Stimulated activated CD8-positive, alpha-beta memory T cell treated with anti-CD3 and anti-CD28 coated beads, Interleukin-2, amount 100 ng/mL, for 48 hours (primary cell): ENCODE measurements at places on chromosomes 6 and 20.

DNA sequence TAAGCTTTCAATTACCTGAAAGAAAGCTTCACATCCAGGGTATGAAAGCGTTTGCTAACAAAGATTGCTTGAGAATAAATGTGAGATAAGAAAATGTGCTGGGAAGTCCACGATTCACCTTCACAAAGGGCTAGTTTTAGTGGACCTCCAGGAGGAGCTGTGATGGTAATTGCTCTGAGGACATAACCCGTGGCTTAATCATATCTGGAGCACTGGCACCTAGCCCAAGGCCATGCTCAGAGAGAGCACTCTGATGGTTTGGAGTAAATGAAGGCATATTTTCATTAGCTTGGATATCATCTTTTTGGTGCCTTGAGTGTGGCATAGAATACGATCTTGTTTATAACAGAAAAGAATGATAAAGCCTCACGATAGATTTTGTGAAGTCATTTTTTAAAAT, 46.9 kb upstream of the BACH2 start:
- no peak for DNase-seq

- no peak for DNase-seq
These were observed 631.4 kb downstream of the CDH26 start for GRCh38 chr20:60589623-60590022.

DNA sequence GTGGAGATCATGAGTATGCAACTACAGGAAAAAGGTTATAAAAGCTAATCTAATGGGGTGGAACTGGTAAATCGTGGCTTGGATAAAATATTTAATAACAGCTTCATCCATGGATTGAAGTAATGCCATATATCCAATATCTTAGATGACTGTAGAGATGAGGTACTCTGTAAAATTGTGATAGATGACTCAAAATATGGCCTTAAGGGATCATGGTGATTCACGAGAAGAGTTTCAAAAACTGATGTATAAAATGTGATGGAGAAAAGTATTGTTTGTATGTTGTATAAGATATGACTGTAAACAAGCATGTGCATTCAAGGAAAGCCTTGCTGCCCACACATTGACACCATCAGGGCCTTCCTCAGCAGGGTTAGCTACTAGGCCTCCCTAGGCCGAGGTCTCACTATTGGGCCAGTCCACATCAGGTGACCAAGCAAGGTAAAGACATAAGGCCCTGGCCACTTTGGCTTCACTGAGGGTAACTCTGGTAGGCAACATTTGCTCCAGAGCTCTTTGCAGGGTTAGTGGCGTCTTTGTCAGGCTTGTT, 17.7 kb upstream of the CCN6 start:
- DNase-seq: no peak

DNA sequence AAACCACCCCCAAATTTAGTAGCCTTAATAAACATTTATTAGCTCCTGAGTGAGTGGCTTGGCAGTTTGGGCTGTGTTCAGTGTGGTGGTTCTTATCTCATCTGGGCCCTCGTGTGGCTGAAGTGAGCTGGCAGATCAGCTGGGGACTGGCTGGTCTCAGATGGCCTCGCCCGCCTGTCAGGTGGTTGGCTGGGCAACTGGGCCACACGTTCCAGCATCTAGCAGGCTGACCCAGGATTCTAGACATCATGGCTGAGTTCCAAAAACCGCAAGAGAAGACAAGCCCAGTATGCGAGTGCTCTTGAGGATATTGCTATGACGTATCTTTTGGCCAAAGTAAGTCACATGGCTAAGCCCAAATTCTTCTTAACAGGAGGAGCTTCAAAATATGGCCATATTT, 28.9 kb downstream of the EIF2S2 start:
- DNase-seq: no peak

DNA sequence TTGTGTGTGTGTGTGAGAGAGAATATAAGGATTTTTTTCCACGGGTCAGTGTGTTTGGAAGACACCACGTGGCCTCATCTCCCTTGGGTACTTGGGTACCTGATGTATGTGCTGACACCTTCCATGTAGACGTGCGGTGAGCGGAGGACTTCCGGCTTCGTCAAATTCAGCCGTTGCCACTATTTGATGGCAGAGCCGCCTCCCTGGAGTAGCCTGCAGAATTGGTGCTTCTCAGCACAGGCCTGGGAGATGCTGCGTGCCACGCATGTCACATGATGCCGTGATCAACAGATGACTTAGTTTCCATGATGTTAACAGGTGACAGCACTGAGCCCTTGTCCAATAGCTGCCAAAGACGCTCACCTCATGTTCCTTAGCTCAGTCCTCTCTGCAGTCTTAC, 69.4 kb downstream of the CDH4 start:
- DNase-seq: no peak

DNA sequence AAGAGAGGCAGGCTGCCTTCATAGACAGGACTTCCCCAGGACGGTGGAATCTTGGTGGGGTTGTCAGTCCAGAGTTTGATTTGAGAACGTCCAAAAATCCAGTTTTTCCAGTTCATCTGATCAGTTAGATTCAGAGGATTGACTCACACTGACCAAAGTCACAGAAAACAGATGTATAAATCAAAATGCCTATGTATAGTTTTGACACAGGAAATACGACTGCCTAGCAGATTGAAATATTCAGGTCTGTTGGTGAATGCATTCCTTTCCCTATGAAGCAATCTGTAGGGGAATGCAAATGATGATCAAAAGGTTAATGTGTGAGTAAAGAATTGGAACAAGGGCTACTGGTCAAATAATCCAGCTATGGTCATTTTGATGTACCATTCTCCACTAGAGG, 29.7 kb upstream of the GFOD1 start:
- DNase-seq: no peak

DNA sequence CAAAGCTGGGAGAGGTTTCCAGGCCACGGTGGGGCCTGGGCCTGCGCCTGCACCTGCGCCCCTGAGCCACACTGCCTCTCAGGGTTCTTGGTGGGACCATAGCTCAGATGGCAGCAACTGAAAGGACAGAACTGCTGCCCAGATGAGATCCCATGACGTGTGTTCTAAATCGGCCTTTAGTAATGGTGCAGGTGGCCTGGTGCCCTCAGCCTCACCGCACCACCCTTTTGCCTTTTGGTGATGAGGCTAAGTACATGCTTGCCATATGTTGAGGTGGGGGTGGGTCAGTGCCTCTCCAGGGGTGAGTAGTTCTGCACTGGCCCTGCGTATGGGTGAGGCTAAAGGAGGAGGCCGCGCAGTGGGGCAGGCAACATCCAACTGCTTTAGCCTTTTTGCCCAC, 7.4 kb downstream of the PSMG4 start:
- DNase-seq: no peak

DNA sequence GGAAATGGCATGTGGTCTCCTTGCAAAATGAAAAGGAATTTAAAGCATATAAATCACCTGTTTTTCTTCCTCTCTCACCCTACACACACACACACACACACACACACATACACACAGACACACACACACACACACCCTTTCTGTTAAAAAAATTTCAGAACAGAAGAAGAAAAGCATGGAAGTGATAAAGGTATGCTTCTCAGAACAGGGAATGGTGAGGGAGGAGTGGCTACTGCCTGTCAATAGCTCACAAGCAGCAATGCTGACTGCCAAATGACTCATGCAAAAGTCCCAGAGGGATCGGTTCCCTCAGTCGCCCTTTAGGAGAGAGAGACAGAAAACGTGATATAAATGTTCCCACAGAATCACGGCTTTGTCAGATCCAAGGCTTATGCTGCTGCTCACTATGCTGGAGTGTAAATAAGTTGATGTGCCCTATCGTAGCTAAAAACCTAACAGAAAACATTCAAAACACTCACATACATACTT, 102.6 kb downstream of the IBTK start:
- no peak for DNase-seq

DNA sequence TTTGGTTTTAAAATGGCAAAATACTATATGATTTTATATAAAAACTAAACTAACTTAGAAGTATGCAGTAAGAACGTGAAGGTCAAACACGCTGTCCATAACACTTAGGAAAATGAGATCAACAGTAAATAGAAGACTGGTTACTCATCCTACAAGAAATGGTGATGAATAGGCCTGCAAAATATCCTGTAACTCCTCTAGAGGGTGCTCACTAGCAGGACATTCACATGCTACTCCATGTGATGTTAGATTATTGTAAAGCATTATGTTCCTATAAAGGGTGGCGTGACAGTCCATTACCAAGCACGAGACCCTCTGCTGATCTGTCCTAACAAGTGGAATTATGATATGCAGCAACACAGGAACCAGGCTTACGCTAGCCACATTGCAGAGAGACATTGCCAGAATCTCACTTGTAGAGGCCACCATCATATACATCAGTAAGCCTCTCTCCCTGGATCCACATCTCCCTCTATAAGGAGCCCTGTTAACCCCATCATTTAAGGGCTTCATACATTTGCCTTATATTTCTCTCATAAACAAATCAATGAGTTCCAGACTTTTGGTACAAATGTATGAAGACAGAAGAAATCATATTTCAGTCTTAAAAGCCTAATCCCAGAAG, 18.0 kb upstream of the DEFB129 start:
- DNase-seq: no peak

- DNase-seq: no peak
These were observed 109.8 kb downstream of the SYCP2 start for GRCh38 chr20:59823491-59824259.

DNA sequence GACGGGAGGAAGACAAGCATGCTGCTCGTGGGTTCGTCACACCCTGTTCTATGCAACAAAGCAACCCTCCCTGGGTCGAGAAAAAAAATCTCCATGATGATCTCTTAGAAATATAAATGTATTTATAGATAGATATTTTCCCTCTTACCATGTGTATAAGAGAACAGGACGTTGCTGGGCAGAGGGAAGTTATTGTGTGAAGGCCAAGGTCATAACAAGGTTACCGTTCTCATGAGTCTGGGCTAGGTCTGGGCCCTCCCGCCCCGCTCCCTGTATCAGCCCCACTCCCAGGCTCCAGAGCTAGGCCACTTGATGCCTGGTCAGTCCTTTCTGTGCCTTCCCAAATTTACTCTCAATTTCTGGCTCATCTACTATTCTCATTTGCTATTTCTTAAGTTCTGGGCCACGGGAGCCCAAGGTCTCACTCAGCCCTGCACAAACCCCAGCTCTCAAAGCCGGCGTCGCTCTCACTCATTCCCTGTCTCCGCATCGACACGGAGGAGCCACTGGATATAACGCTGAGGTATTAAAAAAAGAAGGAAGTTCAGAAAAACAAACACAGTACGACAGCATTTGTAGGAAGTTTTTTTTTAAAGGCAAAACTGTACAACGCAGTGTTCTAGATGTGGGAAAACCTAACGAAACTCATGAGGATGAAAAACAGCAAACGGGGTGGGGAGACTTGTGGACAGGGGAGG, 96.8 kb downstream of the PSMG4 start:
- DNase-seq: no peak

GRCh38 chr6:42704937-42705374, 17.4 kb downstream of the PRPH2 start:
- no peak for DNase-seq

DNA sequence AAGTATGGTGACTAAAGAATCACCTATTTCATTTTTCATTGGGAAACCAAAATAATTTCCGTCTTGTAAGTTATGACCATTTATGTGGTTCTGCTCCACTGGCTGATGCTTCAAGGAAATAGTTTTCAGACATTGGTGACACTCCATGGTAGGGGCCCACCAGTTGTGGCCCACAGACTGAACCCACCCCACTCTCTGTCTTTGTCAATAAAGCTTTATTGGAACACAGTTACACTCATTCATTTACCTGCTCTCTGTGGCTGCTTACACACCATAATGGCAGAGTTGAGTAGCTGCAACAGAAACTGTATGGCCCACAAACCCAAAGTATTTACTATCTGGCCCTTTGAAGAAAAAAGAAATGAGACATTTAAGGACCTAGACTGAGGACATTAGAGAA, 78.5 kb downstream of the TBC1D7 start:
- DNase-seq: no peak

GRCh38 chr6:168305863-168306262, 13.7 kb downstream of the DACT2 start:
- DNase-seq: no peak

GRCh38 chr6:144667532-144668503, 382.7 kb downstream of the UTRN start:
- no peak for DNase-seq

DNA sequence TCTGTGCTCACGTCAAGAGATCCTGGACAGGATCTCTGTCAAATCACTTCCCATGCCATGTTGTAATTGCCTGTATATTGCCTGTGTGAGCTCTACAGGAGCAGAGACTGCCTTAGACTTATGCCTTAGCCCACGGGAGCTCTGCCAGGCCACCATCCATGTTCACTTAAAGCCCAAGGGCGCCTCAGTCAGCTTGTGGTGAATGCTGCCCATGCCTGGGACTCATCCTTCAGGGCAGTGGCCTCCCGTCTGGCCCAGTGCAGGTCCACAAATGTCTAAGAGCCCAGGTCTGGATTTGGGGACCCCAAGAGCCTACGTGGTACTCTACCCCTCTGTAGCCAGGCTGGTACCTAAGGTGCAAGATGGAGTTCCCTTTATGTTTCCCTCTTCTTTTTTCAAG, 22.4 kb upstream of the BPIFA2 start:
- no peak for DNase-seq

- no peak for DNase-seq
These were observed 251.0 kb downstream of the SYNE1 start for GRCh38 chr6:152386131-152386530.

GRCh38 chr20:23027721-23028120, 7.4 kb upstream of the SSTR4 start:
- no peak for DNase-seq

- DNase-seq: no peak
These were observed 75.7 kb downstream of the TNFAIP3 start for GRCh38 chr6:137942736-137943135.

GRCh38 chr6:41975276-41975675, 33.7 kb upstream of the CCND3 start:
- no peak for DNase-seq

DNA sequence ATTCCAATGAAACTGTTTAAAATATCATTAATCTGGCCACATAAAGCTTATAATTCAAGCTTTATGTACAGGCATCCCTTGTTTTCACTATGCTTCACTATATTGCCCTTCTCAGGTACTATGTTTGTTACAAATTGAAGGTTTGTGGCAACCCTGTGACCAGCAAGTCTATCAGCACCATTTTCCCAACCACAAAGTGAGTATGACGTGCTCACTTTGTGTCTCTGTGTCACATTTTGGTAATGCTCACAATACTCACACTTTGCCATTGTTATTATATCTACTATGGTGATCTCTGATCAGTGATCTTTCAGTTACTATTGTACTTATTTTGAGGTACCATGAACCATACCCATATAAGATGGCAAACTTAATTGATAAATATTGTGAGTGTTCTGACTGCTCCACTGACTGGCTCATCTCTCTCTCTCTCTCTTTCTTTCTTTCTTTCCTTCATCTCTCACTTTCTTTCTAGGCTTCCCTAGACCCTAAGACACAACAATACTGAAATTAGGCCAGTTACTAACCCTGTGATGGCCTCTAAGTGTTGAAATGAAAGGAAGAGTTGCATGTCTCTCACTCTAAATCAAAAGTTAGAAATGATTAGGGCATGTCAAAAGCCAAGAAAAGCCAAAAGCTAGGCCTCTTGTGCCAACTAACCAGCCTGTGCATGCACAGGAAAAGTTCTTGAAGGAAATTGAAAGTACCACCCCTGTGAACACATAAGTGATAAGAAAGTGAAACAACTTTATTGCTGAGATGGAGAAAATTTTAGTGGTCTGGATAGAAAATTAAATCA, 227.9 kb downstream of the BCAS1 start:
- DNase-seq: no peak
